Activated CD8-positive, alpha-beta T cell treated with anti-CD3 and anti-CD28 coated beads for 36 hours (primary cell): ENCODE measurements at places on chromosomes 7 and 10. TPM values are rescaled to one million over a fixed set of nuclear protein-coding genes. Genes with fewer than 3 reads are reported as not detected.

The CYP2C8 gene
- not detected for total RNA-seq

The IFIT1B gene
- not detected for total RNA-seq

The ZC3HAV1L gene
- total RNA-seq = 19.9 TPM

The NEURL1 gene
- 1.9 TPM for total RNA-seq

The GNB2 gene
- 192 TPM for total RNA-seq

The SEMA4G gene
- 1.6 TPM for total RNA-seq

The FRMD4A gene
- 2.8 TPM for total RNA-seq

The VPS37D gene
- total RNA-seq = 0.87 TPM

The CYP3A4 gene
- total RNA-seq = not detected

The CDK1 gene
- 108 TPM for total RNA-seq

The ANKRD26 gene
- total RNA-seq = 10.4 TPM

The GRID2IP gene
- 0.23 TPM for total RNA-seq

The PVRIG gene
- 29.8 TPM for total RNA-seq

The DLX5 gene
- total RNA-seq = not detected

The YKT6 gene
- total RNA-seq = 50.9 TPM

The SPDYE3 gene
- total RNA-seq = not detected

The COL17A1 gene
- total RNA-seq = not detected

The GPC2 gene
- total RNA-seq = 4.3 TPM

The FXYD4 gene
- total RNA-seq = not detected

The ST8SIA6 gene
- total RNA-seq = not detected

The PRKAR2B gene
- total RNA-seq = 1.3 TPM

The FAM24B gene
- total RNA-seq = 10.6 TPM

The PAXIP1 gene
- total RNA-seq = 23.9 TPM

The ARHGEF35 gene
- 2.8 TPM for total RNA-seq

The SNX8 gene
- 36.8 TPM for total RNA-seq

The OLAH gene
- total RNA-seq = 0.32 TPM

The AKR1C1 gene
- total RNA-seq = 0.56 TPM

The JMJD1C gene
- 48.1 TPM for total RNA-seq

The TMEM184A gene
- total RNA-seq = not detected

The TMEM270 gene
- total RNA-seq = not detected

The SLC39A12 gene
- not detected for total RNA-seq

The CPVL gene
- total RNA-seq = not detected

The AKR1C3 gene
- 0.29 TPM for total RNA-seq

The AP5Z1 gene
- total RNA-seq = 21.2 TPM

The STEAP1B gene
- total RNA-seq = not detected

The FLNC gene
- total RNA-seq = 0.14 TPM

The ELOVL3 gene
- total RNA-seq = not detected

The LIPN gene
- total RNA-seq = not detected

The SLC35B4 gene
- total RNA-seq = 13.7 TPM

The CYREN gene
- total RNA-seq = 32.5 TPM

The CYP2C9 gene
- total RNA-seq = not detected

The STRIP2 gene
- total RNA-seq = 13.1 TPM
